Daoy (cell line): ENCODE measurements at places on chromosomes 12 and 14. TPM values are rescaled to one million over a fixed set of nuclear protein-coding genes. Genes with fewer than 3 reads are reported as not detected.

The USP15 gene
- 42.6 and 53.4 TPM in 2 replicates for total RNA-seq

The NAP1L1 gene
- 324 and 464 TPM in 2 replicates for total RNA-seq

The BICDL1 gene
- total RNA-seq = 0.65 and 0.80 TPM in 2 replicates

The KRT77 gene
- total RNA-seq = not detected in 2 replicates

The MGST1 gene
- total RNA-seq = 44.5 and 56.7 TPM in 2 replicates

The GPR84 gene
- not detected in 2 replicates for total RNA-seq

The MFAP5 gene
- total RNA-seq = 1.1 and 3.9 TPM in 2 replicates

The GLS2 gene
- total RNA-seq = 5.4 TPM in 1 of 2 replicates, not detected in the other

The MANSC1 gene
- 0.06 and 1.5 TPM in 2 replicates for total RNA-seq

The KCNC2 gene
- not detected in 2 replicates for total RNA-seq

The NELL2 gene
- 19.9 and 28.0 TPM in 2 replicates for total RNA-seq

The ADSS1 gene
- total RNA-seq = 0.57 and 2.7 TPM in 2 replicates

The RCOR1 gene
- total RNA-seq = 17.7 and 19.6 TPM in 2 replicates

The SVOP gene
- not detected in 2 replicates for total RNA-seq

GRCh38 chr12:1830981-1831963 is 10.9 kb downstream of the LRTM2 start:
- peak; percentile 66 for DNase-seq

GRCh38 chr14:33918256-33918655 is 32.6 kb downstream of the EGLN3 start:
- no peak for DNase-seq

- no peak for DNase-seq
Observed at GRCh38 chr12:107288414-107289127, 195.2 kb upstream of the CRY1 start.

GRCh38 chr12:18320976-18321375 is 59.7 kb downstream of the PIK3C2G start:
- DNase-seq = no peak

DNA sequence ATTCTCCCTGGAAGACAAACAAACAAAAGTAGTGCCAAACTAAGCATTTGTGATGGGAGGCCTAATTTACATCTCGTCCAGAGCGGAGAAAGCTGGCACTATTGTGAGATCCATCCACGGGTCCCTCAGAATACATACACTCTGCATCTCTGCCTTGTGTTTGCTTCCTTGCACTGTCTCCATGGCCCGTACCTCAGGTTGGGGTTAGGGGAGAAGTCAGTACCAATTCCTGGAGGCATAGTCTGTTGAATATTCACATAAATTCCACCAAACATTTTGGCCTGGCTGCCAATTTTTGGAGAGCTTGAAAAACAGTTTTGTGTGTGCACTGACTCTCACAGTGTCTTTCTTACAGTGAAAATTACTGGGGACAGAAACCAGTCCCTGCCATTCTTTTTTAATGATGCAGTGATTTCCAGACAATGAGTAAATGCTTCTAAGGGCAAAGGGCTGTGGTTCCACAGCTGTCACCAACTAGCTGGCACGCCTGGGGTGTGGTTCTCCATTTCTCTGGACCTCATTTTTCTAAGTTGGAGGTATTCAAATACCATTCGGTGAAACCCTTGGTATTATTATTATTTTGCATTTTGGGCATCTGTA is 119.7 kb upstream of the HIF1A start:
- no peak for DNase-seq

GRCh38 chr14:104925855-104926609 is 1.4 kb downstream of the PLD4 start:
- DNase-seq = peak; percentile 60

GRCh38 chr12:4434706-4435425 is 10.7 kb downstream of the FGF6 start:
- DNase-seq = no peak

GRCh38 chr12:73125148-73125547 is 853.0 kb downstream of the TRHDE start:
- no peak for DNase-seq

DNA sequence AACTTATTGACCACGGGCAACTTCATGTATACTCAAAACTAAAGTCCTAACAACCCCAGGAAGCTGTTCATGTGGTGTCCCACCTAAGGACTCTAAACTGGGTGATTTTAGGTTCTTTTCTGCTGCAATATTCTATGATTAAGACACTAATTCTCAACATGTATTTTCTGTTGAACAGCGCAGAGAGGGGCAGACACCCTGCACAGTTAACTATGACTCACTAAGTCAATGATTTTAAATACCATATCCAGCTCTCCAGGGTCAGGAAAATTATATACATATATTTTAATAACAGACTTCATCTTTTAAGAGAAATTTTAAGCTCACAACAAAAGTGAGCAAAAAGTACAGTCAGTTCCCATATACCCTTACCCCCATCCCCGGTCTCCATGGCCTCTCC is 85.0 kb downstream of the FOXN3 start:
- no peak for DNase-seq

DNA sequence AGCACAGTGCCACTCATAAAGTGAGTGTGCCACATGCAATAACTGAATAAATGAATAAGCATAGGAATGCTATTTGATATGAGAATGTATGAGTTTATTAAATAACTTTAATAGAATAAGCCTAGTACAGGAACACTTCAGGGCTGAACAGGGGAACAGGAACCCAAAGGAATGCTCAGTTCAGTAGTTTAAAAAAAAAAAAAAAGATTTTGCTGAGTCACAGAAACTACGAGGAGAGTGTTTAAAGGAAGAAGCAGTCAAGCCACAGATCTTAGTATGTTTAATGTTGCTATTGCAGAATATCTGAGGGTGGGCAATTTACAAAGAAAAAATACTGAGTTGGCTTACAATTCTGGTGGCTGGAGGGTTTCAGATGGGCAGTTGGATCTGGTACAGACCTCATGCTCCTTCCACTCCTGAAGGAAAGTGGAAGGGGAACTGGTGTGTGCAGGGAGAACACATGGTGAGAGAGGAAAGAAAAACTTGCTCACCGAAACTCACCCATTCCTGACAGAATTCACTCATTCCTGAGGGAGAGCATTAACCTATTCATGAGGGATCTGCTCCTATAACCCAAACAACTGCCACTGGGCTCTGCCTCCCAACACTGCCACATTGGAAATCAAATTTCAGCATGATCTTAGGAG is 880.3 kb upstream of the MGAT4C start:
- DNase-seq = no peak

GRCh38 chr12:1915082-1915968 is 3.1 kb downstream of the CACNA2D4 start:
- peak; percentile 2 for DNase-seq

- peak; percentile 85 for DNase-seq
Observed at GRCh38 chr12:31118347-31119191, 44.9 kb downstream of the DDX11 start.

- peak; percentile 70 for DNase-seq
Observed at GRCh38 chr14:93231129-93231979, 24.3 kb downstream of the UBR7 start.

DNA sequence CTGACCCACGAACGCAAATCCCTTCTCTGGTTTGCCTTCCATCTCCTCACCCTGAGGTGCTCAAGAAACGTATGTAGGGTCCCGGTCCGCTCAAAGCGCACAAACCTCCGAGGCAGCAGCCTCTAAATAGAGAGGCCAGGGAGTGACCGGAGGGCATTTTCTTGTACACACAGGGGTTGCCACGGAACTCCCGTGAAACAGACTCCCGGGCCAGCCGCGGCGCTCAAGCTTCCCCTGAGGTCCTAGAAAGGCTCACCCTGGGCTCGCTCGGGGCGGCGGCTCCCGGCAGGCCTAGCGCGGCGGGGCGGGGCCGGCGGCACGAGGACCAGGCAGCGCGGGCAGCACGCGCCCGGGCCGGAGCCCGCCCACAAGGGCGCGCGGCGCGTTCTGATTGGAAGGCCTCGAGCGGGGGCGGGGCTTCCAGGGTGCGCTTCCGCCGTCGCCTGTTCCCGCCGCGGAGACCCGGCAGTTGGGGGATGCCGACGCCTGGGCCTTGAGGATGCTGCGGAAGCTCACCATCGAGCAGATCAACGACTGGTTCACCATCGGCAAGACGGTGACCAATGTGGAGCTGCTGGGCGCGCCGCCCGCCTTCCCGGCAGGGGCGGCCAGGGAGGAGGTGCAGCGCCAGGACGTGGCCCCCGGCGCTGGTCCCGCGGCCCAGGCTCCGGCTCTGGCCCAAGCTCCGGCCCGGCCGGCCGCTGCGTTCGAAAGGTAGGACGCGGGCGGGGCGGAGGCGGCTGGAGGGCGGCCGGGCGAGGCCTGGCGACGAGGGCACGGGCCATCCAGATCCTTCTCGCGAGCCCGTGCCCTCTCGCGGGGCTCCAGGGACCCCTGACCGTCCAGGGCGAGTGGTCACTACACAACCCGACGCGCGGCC is at the start of gene TDRD9:
TDRD9 (plus strand) TSS at position 446 of the 880 bp plus-strand sequence; CDS start at position 500, 54 bp downstream.
- DNase-seq = no peak

DNA sequence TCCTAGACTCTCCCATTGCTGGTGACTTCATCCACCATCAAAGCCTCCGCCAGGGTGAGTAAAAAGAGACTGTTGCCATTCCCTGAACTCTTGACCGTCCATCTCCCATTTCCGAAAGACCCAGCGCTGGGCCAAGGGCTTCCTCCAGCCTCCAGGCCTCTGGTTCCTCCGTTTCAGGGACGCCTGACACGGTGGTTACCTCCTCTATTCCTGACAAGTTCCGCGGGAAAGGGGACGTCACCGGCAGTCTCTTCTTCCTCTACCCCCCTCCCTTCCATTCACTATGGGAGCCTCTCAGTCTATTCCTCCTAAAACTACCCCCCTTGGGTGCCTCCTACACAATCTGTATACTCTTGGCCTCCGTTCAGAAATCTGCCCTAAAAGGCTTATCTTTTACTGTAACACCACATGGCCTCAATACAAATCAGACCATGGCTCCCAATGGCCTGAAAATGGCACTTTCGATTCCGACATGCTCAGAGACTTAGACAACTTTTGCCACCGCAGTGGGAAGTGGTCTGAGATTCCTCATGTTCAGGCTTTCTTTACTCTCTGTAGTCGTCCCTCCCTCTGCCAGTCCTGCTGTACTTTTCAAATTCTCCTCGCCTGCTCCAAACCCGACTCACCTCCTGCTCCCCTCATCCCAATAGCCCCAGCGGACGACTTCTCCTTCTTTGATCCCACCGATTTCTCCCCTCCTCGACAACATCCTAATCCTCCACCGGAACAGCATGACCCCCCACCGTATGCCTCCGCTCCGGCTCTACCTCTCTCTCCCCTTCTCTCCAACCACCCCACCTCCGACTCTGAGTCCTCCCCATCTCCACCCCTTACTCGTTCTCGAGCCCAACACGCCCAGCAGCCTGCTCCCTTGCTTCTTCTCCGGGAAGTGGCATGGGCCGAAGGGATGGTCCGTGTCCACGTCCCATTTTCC is 70.4 kb downstream of the MOK start:
- peak; percentile 42 for DNase-seq

DNA sequence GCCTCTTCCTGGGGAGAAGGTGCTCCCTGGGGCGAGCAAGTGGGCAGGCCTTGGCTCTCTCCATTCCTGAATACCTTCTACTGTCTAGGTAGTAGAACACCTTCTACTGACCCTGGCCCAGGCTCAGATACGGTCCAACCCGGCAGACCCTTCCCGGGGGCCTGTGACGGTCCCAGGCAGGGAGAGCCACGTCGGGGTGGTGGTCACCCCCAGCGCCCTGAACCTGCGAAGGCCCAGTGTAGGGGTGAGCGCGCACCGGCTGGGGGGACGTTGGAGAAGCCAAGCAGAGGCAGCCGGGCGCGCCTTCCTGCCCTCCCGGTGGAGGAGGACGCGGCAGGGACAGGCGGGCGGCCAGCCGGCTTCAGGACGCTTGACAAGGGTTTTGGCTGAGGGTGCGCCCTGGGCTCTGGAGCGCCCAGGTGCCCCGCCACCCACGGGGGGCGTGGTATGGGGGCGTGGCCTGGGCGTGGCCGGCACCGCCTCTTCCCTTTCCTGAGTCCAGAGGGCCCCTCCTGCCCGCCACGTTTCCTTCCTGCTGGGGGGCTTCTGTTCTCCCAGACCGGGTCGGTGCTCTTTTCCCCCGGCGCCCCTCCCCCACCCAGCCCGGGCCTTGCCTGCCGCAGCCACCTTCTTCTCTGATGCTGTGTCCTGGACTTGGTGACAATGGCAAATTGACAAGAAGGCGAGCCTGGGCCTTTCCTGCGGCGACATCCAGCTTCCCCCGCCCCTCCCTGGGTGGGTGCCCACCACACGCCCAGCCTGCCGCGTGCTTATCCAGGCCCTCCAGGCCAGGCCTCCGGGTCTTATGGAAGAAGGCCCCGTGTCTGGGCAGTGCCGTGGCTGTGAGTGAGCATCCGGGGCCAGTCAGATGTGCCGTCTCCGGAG is 24.5 kb upstream of the PPP1R13B start:
- DNase-seq = no peak

DNA sequence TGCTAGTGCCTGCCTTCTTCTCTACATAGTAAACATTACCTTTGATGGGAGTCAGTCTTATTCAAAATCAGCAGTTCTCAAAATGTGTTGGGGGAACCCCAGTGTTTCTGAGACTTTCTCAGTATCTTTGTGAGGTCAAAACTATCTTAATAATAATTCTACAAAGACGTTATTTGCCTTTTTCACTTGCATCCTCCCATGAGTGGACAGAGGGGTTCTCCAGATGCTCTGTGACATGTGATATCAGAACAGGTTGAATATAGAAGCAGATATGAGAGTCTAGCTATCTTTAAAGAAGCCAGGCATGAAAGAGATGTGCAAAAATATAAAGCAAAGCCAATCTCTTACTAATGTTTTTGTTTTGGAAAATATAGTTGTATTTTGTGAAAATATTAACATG is 144.7 kb downstream of the KTN1 start:
- no peak for DNase-seq

- DNase-seq = no peak
Observed at GRCh38 chr12:68381476-68382219, 49.5 kb upstream of the MDM1 start.

GRCh38 chr12:102681309-102681708 is 200.9 kb upstream of the IGF1 start:
- no peak for DNase-seq

DNA sequence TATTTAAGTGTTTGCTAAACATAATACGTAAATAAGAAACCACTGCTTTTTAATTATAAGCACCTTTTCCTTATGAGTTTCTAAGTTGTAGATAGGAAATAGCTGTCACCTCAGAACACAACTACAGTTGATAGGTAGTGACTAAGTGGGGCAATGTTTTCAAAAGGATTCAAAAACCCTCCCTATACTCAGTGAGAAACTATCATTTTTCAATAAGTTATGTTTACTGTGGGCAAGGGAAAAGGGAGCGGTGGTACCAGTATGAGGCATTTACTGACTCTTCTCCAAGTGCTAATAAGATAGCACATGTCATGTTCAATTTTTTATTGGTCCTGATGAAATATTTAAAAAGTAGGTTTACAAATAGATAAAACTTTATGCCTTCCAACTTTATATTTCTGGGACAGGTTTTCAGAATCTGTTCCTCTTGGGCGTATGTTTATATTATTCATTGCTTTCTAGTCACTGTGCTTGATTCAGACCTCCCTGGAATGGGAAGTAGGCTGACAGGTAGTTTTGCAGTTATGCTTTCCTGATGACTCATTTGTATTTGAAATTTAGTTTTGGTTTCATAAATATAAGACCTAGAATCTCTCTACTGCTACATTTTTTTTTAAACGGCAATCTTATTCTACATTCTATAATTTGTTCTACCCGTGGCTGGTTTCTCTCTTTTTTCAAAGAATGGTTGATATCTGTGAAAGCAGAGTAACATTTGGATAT is 153.1 kb downstream of the TMEM117 start:
- peak; percentile 25 for DNase-seq
